ENCODE measurements at places on chromosomes 11 and 22. TPM values are rescaled to one million over a fixed set of nuclear protein-coding genes. Genes with fewer than 3 reads are reported as not detected.

DNA sequence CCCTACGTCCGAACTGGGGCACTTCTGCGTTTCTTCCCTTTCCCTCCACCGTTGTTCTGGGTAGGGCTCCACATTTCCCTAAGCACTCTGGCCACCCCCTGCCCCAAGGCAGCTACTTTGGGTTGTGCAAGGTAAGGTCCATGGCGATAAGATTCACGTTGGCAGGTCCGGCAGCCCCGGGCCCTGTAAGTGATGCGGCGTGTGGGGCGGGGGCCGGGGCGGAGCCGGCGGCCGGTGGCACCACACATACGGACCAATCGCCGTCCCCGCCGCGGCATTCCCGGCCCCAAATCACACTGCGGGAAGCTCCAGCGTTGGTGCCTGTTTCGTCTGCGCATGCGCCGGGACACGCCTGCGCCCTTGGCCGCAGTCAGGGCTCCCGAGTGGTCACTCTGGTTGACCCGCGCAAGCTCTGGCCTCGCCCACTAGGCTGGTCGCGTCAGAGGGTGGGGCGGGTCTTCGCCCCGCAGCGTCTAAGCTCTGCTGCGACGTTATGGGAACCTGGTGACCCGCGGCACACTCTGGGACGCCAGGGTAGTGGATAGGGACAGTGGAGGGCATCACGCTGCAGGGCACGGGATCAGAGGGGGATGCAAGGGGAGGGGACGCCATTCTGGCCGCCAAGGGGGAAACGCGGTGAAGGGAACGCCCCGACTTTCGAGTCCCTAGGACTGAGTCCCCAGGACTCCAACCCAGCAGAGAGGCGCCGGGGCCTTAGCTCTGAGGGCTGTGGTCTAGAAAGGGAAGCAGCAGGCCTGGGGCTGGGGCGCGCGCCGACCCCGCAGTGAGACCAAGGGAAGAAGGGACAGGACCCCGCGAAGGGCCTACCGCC is 1.6 kb downstream of the FADS1 start:
- H3K27me3 ChIP-seq, result peaks cover 28% of the 10 kb centered on the region
- peaks cover 3% of the 10 kb centered on the region for H3K4me1 ChIP-seq
- H3K4me3 ChIP-seq, result peak overlapping the region; percentile 68
- DNase-seq, result peak; percentile 99
- peak overlapping the region; percentile 97 for H3K27ac ChIP-seq
- no peaks in the 10 kb centered on the region for H3K36me3 ChIP-seq

DNA sequence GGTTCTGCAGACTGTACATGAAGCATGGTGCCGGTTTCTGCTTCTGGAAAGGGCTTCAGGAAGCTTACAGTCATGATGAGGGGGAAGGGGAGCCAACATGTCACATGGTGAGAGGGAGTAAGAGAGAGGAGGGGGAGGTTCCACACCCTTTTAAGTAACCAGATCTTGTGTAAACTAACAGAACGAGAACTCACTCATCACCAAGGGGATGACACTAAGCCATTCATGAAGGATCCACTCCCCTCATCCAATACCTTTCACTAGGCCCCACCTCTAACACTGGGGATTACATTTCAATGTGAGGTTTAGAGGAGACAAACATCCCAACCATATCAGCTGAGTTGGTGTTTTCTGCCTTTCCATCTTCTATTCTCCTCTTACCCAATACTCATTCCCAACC is 83.5 kb downstream of the BDNF start:
- H3K27me3 ChIP-seq, result no peaks in the 10 kb centered on the region
- H3K4me3 ChIP-seq, result no peak overlapping the region
- no peak for DNase-seq
- H3K36me3 ChIP-seq, result no peaks in the 10 kb centered on the region
- no peak overlapping the region for H3K27ac ChIP-seq

DNA sequence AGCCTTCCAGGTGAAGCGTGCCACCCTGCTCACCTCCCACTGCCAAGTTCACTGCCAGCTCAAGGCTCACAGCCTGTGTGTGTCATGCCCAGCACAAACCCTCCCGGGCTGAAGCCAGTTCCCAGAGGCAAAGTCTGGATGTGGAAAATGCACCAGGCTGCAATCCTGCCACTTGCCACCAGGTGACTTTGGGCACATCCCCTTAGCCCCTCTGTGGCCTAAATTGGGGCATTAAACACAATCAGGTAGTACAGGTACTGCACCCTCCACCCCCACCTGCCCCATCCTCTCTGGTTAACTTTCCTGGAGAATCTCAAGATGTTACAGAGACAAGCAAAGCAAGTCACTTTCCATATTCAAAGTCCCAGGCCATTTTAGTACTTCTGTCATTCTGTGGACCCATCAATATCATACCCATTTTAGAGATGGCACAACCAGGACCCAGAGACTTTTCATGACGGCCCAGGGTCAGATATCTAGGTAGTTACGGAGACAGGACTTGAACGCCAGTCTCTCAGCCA is 1.8 kb upstream of the RASD2 start:
- no peaks in the 10 kb centered on the region for H3K36me3 ChIP-seq
- H3K4me3 ChIP-seq, result no peak overlapping the region
- peaks cover 8% of the 10 kb centered on the region for H3K4me1 ChIP-seq
- H3K27ac ChIP-seq, result no peak overlapping the region
- peaks cover 17% of the 10 kb centered on the region for H3K27me3 ChIP-seq

- H3K27ac ChIP-seq, result no peak overlapping the region
- H3K27me3 ChIP-seq, result no peaks in the 10 kb centered on the region
- no peaks in the 10 kb centered on the region for H3K4me1 ChIP-seq
- H3K36me3 ChIP-seq, result no peaks in the 10 kb centered on the region
- no peak for DNase-seq
- H3K4me3 ChIP-seq, result no peak overlapping the region
Measured at GRCh38 chr11:84383576-84383975, 1097.4 kb upstream of the CCDC90B start.

The MIEF1 gene
- total RNA-seq, result 16.1 TPM

The IL18 gene
- 46.0 TPM for total RNA-seq

The MS4A7 gene
- 143 TPM for total RNA-seq

The SLC22A25 gene
- total RNA-seq, result not detected

The SYCE3 gene
- not detected for total RNA-seq
